ENCODE measurements at places on chromosomes 16 and 17.

DNA sequence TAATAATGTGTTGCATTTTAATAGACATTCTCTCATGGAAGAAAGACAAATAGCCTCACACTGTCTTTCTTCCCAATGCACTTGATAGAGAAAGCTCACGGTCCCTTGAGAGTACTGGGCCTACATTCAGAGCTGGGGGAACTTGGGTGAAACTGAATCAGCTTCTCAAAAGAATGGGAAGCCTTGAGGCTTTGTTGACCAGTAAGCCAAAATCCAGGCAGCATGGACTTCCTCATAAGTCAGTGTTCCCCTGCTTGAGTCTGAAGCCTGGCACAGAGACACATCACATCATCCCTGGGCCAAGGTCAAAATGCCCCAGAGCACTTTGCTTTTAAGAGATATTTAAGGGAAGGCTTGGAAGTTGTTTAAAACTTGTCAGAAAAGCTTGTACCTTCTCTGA is 302.2 kb upstream of the SALL1 start:
- DNase-seq = no peak

DNA sequence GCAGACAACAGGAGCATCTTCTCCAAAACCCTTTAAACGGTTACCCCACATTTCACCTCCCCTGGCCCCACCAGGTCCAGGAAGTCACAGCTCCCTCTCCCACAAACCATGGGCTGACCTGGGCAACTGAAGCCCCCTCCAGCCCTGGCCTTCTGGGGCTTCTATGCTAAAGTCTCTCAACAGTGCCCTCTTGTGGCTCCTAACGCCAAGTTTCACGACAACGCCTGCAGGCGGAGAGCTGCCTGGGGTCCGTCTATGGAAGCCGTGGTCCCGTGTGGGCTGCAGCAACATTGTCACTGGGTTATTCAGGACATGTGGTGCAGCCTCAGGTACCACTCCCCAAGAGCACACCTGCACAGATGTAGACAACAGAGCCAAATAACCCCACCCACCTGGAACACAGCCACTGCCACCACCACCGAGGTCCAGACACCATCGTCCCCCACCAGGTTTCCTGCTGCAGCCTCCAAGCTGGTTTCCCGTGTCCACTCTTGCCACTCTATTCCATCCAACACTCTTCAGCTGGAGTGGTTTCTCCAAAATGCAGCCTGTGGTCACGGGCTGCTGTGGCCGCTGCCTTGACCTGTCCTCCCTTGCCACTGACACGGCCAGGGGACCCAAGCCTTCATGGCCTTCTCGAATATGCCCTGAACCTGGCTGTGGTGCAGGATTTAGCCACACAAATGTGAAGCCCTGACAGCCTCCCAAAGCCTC is 19.1 kb downstream of the C16orf95 start:
- DNase-seq = peak; percentile 37

DNA sequence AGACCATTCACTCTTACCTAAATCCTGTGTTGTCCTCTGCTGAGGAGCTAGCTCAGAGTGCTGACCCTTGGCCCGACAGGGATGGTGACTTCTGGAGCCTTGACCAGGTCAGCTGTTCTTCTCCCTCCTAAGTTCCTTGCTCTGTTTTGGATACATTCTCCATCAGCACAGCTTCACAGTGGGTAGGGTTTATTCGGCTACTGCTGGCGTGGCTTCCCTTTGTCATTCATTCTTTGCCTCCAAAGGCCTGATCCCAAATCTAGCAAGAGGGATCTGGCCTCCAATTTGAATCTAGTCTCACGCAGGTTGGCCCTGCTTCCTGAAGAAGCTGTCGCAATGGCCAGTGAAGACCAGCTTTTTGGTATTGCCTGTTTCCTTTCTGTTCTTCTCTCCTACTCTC is 116.6 kb downstream of the SHISA9 start:
- no peak for DNase-seq

GRCh38 chr17:76049836-76050537 is 22.3 kb downstream of the SRP68 start:
- DNase-seq = no peak

DNA sequence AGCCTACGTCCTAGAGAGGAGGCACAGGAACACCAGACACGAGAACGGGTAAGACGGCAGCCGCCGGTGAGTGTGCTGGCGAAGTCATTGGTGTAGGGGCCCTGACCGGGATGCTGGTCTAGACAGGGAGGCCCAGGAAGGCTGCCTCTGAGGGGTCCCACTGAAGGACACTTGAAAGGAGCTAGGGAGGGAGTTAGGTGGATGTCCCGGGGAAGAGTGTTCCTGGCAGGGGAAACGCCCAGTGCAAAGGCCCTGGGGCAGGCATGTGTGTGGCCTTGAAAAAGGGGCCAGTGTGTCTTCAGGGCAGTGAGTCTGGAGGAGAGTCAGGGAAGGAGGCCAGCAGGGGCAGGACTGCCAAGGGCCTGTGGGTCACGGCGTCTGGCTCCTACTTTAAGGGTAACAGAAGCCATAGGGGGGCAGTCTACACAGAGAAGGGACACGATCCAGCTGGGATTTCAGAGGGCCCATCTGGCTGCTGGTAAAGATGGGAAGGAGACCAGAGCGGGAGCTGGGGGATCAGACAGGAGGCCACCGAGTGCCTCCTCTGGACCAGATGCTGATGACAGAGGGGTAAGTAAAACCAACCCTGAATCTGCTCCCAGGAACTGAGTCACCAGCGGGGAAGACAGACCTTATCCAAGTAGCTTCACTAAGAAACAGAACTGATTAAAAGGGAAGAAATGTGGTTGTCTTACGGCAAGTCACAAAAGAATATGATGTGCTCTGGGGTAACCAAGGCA is 115.9 kb downstream of the LITAF start:
- no peak for DNase-seq

DNA sequence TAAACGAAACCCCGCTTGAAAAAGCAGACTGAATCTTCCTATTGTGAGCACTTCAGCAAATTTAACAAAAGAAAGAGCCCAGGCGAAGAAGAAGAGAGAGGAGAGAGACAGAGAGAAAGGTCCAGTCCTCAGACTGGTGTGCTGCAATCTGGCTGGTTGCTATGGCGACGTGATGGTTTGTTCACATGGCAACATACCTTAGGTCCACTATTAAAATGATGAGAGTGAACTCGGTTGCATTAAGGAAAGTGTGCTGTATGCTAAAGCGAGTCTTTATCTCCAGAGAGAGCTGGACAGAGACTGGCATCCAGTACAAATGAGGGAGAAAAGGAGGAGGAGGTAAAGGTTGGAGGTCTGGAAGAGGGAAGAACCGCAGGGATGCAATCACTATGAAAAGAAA is 271.8 kb upstream of the ZFHX3 start:
- DNase-seq = no peak

DNA sequence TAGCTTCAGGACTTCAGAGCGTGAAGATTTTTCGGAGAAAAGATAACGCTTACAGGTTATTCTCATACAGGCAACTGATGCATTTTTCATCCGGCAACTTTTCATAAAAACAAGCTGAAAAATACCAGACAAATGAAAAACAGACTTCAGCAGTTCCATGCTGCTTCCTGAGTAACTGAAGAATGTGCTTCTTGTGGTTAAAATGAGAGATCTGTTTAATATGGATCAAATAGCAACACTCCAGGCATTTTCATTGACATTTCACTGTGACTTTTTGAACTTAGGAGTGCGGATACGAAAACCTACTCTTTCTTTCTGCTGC is 705 bp upstream of the PITPNC1 start:
- DNase-seq = no peak

DNA sequence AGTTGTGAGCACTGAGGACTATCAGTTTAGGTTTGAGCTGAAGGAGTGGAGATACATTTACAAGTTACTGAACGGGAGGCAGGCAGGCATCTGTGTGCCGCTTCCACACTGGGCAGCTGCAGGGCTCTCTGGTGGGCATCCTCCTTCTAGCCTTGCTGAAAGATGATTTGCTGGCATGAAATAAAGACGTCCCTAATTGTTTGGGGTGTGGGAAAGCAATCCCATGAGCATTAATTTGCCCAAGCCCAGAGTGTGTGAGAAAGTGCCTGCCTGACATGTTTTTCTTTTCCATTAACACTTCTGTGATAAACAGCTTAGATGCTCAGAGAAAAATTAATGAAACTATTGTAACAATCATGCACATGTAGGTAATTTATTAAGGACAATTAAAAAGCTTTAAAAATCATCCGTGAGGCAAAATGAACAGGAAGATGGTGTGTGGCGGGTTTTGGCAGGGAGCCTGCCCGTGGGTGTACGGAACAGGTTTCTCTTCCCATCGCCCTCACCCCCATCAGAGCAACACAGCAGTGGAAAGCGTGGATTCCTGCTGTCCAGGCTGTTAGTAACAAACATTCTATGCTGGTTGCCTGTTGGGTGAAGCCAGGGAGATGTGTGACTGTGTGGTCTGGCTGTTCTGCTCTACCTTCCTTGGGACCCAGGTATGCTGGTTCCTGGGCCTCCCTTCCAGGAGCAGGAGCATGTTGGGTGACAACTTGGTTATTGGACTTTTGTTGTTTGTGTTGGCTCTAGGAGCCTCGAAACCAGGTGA is 191.9 kb downstream of the MSI2 start:
- DNase-seq = no peak

DNA sequence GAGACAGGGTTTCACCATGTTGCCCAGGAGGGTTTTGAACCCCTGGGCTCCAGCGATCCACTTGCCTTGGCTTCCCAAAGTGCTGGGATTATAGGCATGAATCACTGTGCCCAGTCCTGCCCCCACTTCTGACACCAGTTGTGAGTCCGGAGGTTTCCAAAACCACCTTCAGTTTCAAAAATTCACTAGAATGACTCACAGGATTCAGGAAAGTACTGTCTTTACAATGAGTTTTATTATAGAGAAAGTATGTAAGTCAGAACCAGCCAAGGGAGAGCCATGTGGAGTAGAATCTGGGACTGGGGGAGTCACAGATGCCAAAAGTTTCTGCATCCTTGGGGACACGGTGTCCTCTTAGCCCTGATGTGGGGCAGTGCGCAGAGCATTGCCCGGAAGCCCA is 55.1 kb downstream of the PLD6 start:
- DNase-seq = no peak

GRCh38 chr16:7103056-7103455 is 229.6 kb upstream of the RBFOX1 start:
- DNase-seq = no peak

DNA sequence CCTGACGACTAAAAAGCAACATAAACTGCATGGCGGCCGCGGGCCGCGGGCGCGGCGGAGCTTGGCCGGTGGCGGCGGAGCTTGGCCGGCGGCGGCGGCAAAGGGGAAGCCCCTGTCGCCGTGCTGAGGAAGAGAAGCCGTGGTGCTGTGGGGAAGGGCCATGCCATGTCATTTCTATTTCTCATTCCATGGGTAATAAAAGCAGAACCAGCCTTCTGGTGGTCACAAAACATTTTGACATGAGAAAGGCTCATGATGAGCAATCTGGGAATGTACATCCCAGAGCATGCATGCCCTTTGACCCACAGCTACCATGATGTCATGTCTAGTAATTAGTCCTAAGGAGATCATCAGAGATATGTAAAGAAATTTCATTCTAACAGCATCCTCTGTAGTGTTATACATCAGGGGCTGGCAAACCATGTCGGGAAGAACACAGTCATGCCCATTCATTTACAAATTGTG is 23.9 kb upstream of the HEATR6 start:
- DNase-seq = peak; percentile 29

DNA sequence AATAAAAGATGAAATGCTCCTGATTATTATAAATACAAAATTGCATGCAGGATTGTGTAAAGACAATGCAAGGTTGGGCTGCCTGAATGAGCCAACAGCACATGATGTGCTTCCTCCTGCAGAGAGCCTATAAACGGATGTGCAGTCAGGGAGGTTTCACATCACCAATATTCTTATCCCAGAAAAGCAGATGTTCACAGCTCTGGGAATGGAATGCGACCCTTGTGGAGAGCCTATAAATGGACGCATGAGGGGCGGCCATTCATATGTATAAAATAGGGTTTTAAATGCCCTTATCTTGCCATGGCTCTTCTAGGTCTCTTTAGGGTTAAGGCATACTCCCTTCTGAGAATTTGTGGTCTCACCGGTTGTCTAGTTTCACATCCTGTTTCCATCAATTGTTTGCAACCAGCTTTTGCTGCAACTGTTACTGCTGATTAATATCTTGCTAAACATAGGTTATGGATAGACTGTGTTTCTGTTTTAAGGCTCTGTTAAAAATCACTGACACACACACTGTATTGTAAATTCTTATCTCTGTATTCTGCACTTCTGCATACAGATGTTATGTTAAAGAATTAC is 31.9 kb downstream of the SLFN11 start:
- peak; percentile 65 for DNase-seq

- no peak for DNase-seq
These were observed 12.6 kb downstream of the CDH15 start for GRCh38 chr16:89183975-89184676.

GRCh38 chr16:82044585-82044911 is 9.5 kb downstream of the HSD17B2 start:
- no peak for DNase-seq

DNA sequence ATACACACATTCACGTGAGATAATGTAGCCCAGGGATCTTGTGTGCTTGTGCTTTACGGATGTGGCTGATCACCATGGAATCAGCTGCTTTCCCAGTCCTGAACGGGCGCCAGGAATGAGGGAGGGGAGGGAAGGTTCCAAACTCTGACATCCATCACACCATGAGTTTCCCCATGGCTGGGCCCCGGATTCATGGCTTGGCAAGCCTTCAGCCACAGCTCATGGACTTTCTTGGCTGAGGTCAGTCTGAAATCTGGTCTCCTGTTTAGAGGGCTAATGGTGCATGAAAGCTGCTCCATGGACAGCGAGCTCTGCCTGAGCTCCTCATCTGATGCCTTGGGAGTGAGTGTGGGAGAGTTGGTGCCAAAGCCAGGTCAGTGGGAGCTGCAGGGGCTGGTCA is 767.6 kb upstream of the EEF2KMT start:
- DNase-seq = no peak

DNA sequence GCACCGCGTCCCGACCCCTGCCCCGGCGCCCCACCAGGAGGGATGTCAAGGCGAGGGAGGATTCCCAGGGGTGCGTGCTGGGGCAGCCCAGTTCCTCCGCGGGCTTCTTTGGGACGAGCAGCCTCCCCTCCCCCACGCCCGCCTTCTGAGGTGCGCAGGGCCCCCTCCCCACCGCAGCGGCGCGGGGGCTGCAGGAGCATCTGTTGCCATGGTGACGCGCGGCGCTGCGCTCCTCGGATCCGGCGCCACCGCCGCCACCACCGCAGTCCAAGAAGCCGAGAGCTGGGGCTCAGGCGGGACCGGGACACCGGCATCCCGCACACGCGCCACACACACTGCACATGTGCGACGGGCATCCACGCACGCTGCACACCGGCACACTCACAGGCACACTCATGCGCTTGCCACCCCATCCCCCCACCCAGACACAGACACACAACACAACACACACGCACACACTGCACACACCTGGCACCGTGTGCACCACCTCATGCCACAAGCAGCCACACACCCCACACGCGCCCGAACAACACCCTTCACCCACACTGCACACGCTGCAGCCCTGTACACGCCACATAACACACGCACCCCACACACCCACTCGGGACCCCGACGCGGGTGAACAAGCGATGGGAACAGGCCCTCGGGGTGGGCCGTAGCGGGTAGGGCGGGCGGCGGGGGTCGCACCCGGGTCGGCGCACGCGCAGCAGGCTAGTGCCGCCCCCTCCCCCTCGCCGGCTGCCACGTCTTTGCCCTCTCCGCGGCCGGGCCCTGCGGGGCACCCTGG is 17.0 kb downstream of the ENPP7 start:
- DNase-seq = no peak

Data from activated CD4-positive, alpha-beta memory T cell treated with anti-CD3 and anti-CD28 coated beads, Interleukin-2, amount 10 ng/mL, durations not matched to agents 7 days and 5 days (primary cell).